ENCODE measurements at places on chromosomes 16 and 17.

DNA sequence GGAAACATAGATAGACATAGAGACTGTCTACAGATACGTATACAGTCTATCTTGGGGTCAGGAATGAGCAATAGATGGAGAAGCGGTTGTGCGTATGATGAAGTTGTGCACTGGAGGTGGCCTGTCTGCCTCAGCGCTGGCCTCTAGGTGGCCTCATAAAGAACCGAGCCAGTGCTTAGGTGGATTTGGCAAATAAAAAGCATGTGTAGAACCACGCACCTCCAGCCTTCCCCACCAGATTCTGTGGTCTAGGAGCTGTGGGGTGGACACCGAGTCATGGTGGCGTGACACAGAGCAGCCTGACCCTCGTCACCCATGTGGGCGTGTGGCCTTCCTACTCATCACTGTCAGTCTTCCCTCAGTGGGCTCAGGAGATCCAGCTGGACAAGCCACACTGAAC lies 34.0 kb downstream of the PGS1 start:
- peak overlapping the region; percentile 95 for H3K27ac ChIP-seq
- DNase-seq, result peak; percentile 52
- no peaks in the 10 kb centered on the region for H3K27me3 ChIP-seq
- peaks cover 18% of the 10 kb centered on the region for H3K36me3 ChIP-seq

- no peak overlapping the region for H3K4me3 ChIP-seq
- H3K36me3 ChIP-seq, result no peaks in the 10 kb centered on the region
- no peak for DNase-seq
- peaks cover 5% of the 10 kb centered on the region for H3K4me1 ChIP-seq
- H3K27ac ChIP-seq, result no peak overlapping the region
- peaks cover 8% of the 10 kb centered on the region for H3K27me3 ChIP-seq
Observed at GRCh38 chr17:27438348-27438998, 17.8 kb upstream of the KSR1 start.

- no peaks in the 10 kb centered on the region for H3K27me3 ChIP-seq
- no peaks in the 10 kb centered on the region for H3K4me1 ChIP-seq
- no peak for DNase-seq
- H3K27ac ChIP-seq, result no peak overlapping the region
Observed at GRCh38 chr16:25730396-25730795, 38.6 kb downstream of the HS3ST4 start.

- H3K4me1 ChIP-seq, result no peaks in the 10 kb centered on the region
- no peaks in the 10 kb centered on the region for H3K27me3 ChIP-seq
- H3K36me3 ChIP-seq, result no peaks in the 10 kb centered on the region
- no peak for DNase-seq
Observed at GRCh38 chr16:59463776-59464175, 729.7 kb upstream of the GOT2 start.

Measured in activated naive CD8-positive, alpha-beta T cell treated with anti-CD3 and anti-CD28 coated beads, Interleukin-2, amount 10 ng/mL, durations not matched to agents 7 days and 5 days (primary cell).